Astrocyte of the hippocampus (primary cell): ENCODE measurements at places on chromosomes 11 and 22.

DNA sequence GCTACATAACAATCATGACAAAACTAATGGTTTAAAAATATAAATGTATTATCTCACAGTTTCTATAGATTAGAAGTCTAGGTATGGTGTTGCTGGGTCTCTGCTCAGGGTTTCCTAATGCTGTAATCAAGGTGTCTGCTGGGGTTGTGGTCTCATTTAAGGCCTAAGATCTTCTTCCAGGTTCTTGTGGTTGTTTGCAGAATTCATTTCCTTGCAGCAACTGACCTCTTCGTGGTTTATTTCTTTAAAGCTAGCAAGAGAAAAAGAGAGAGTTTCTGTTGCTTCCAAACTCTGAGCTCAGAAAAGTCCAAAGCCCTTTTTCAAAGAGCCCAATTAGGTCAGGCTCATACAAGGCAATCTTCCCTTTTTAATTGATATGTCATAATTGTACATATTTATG is 452.7 kb upstream of the CCDC179 start:
- peak; percentile 25 for DNase-seq

DNA sequence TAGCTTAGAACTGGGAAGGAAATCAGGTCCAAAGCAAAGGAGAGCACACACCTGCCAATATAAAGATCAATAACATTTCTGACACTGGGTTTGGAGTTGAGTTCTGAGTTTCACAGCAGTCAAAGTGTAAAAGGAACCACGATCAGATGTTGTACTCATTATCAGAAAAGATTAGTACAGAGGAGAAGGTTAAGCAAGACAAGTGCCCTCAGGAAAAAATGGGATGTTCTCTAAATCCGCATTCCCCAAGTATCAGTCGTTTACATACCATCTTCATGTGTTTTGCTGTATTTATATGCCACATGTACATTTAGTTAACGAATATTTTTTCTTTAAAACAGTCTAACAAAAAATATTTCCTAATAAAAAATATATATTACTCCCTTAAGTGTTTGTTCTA is 23.0 kb upstream of the RRAS2 start:
- DNase-seq: no peak

DNA sequence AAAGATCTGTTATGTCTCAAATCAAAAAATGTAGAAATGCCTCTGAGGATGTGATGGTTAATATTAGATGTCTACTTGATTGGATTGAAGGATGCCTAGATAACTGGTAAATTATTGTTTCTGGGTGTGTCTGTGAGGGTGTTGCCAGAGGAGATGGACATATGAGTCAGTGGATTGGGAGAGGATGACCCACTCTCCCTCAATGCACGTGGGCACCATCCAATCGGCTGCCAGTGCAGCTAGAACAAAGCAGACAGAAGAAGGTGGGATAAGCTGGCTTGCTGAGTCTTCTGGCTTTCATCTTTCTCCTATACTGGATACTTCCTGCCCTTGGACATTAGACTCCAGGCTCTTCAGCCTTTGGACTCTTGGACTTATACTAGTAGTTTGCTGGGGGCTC is 430.3 kb downstream of the SOX6 start:
- no peak for DNase-seq

DNA sequence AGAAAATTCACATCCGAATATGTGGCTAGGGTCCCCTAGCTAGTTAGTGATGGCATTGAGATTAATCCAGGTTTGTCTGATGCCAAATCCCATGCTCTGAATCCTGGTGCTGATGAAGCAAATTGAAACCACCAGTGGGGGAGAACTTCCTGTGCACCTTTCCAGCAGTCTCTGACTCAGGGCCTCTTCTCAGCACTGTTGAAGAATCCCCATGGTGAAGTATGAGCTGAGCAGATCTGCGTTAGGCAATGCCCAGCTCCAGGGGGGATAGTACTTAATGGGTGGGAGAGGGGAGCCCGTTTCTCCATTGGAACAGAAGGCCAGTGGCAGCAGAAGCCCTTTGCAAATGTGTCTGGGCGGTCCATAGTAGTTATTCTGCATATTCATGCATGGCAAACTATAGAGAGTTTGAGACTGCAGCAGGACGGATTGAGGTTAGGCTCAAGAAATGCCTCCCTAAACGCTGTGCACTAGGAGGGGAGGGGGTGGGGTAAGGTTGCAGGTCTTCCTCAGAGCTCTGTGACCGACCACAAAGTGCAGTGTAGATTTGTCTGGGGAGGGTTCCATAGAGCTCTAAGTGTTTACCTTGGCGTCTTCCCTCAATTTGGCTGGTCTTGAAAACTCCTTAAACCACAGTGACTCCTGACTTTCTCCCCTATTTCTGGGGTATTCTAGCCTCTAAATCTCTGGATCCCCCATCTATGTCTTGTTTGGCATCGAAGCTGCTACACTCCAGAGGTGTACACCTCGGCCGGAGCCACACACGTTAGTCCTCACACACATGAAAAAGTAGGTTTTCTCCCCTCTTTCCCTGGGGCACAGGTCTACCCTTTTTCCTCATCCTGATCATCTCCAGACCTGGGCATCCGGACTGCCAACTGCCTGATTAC is 4.8 kb downstream of the POU2F3 start:
- no peak for DNase-seq

DNA sequence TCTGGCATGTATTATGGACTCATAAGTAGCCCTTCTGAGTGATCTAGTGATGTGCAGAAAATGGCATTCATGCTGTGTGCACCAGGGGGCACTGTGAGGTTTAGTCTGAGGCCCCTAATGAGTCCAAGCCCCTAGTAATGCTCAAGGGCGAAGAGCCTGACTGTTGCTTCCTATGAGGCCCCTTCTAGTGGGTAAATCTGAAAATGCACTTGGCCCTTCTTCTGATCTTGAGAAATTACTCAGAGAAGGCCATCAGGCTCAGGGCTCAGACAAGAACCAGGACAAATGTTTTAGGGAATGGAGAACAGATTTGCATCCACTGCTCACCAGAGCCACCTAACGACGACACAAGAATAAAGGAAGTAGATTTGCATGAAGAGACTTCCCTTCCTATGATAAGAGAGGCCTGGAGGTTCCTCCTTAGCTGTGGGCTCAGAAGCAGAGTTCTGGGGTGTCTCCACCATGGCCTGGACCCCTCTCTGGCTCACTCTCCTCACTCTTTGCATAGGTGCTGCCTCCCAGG is 75.8 kb downstream of the GGTLC2 start:
- peak; percentile 29 for DNase-seq

GRCh38 chr11:78533399-78533798 is 41.3 kb downstream of the NARS2 start:
- DNase-seq: no peak

- no peak for DNase-seq
These were observed 15.1 kb downstream of the MISFA start for GRCh38 chr11:18614667-18615066.

GRCh38 chr11:46210133-46210636 is 67.3 kb upstream of the CREB3L1 start:
- peak; percentile 22 for DNase-seq

DNA sequence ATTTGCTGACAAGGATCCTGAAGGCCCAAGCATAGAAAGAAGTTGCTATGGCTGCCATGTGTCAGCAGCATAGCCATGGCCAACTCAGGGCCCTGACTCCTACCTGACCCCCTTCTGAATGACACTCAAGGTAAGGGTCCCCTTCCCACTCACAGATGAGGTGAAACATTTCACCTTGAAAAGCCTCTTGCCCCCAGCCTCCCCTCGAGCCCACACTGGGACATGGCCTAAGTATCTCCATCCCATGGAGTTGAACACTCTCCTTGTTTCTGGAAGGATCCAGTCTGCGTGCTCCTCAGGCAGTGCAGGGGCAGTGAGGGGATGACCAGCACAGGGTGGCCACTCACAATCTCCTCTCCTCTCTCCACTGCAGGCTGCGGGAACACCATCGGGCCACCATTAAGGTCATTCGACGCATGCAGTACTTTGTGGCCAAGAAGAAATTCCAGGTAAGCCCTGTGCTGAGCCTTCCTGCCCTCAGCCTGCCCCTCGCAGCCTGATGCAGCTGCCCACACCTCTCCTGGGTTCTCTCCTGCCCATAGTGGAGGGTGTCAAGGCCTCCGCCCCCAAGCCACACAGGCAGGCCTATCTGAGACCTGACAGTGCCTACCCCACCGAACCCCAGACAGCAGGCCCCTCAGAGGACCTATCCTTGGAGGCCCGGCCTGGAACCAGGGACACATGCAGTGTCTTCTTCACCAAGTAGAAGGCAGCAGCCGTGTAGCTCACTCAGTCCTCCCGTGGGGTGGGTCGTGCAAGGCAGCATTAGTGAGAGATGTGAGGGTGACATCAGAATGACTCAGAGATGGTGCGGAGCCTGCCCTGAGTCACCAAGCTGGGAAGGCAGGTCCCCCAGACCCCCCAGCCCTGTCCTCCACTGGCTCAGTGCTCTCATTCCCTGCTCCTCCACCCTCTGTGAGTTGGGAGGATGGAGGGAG is 68.9 kb upstream of the KCNQ1OT1 start:
- DNase-seq: peak; percentile 85

GRCh38 chr11:74004759-74005615 is 3.9 kb downstream of the UCP3 start:
- DNase-seq: no peak

GRCh38 chr11:111748035-111748804 is 18.0 kb downstream of the PPP2R1B start:
- DNase-seq: no peak

DNA sequence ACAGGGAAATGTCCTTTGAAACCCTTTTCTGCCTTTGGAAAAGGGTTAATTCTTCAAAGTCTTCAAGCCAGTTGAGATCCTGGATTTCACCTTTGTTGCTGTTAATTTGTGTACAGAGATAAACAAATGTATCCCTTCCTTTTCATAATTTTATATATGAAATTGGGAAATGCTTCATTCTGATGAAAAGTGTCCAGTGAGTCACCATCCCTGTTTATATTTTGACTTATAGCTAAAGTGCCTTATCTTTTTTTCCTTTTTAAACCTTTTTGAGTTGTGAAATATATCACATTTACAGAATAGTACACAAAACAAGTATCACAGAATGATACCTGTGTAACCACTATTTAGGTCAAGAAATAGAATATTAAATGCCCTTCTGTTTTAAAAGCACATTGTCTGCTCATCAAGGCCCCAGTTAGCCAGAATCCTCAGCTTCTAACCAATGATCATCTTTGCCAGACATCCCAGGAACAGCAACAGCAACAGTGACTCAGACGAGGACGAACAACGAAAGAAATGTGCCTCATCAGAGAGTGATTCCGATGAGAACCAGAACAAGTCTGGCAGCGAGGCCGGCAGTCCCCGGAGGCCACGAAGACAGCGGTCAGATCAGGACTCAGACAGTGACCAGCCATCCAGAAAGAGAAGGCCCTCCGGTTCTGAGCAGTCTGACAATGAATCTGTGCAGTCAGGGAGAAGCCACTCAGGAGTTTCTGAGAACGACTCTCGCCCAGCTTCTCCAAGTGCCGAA is 27.3 kb downstream of the CTR9 start:
- peak; percentile 84 for DNase-seq

GRCh38 chr11:21614961-21615360 is 577.9 kb upstream of the ANO5 start:
- DNase-seq: no peak

- no peak for DNase-seq
These were observed 5.7 kb downstream of the CAT start for GRCh38 chr11:34444428-34444827.

- no peak for DNase-seq
These were observed 7.7 kb downstream of the TBC1D22A start for GRCh38 chr22:46770151-46770641.

GRCh38 chr11:8873741-8874405 is 37.1 kb upstream of the AKIP1 start:
- DNase-seq: no peak

DNA sequence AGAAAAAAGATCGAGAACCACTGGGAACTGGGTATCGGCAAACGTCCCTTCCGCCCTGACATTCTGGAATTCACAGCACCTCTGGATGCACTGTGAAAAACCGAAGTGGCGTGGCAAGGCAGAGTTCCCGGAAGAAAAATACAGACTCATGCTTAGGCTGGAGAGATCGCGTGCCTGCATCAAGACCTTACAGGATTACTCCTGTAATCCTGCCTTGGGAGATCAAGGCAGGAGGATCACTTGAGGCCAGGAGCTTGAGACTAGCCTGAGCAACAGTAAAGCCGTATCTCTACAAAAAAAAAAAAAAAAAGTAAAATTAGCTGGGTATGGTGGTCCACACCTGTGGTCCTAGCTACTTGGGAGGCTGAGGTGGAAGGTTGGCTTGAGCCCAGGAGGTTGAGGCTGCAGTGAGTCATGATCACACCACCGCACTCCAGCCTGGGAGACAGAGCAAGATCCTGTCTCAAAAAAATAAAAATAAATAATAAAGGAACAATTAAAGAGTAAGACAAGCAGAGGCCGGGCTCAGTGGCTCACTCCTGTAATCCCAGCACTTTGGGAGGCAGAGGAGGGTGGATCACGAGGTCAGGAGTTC is 19.9 kb upstream of the TEF start:
- peak; percentile 23 for DNase-seq

DNA sequence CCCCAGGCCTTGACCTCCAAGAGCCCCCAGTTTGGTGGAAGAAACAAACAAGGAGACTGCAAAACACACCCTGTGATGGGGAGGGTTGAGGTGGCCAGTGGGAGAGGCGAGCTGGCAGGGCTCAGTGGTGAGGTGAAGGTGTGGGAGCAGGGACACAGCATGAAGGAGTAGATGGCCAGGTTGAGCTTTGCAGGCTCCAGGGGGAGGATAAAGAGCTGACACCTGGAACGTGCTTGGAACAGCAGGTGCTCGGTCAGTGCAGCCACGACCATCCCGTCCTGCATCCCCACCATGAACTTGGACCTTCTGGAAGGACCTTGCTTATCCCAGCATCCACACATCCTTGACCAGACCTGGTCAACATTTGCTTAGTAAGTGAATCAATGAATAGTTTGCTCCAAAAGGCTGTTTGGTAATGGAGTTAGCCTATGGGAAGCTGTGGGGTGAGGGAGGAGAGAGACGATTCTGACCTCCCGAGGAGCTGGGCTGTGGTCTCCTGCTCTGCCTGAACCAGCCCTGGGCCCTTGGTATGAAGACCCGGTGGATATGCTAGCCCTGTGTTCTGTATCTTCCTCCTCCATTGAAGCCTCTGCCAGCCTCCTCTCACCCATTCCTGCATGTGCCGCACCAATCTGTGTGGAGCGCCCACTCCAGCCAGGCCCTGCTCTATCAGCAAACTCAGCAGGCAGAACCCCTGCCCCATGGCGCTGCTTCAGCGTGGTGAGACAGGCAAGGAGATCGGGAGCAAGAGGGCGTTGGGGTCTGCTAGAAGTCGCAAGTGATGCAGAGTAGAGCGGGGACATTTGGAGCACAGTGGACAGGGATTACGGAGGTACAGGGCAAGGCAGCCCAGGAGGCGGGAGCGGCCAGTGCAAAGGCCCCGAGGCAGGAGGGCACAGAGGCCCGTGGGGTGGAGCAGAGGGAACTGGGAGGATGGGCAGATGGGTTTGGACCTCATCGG is 9.9 kb downstream of the LINC01488 start:
- no peak for DNase-seq

GRCh38 chr22:26797910-26798309 is 140.5 kb downstream of the MIAT start:
- DNase-seq: no peak
